ENCODE measurements at places on chromosomes 3 and 15.
A peak's percentile ranks its signal among the peaks of the same experiment; 100 is the strongest.

DNA sequence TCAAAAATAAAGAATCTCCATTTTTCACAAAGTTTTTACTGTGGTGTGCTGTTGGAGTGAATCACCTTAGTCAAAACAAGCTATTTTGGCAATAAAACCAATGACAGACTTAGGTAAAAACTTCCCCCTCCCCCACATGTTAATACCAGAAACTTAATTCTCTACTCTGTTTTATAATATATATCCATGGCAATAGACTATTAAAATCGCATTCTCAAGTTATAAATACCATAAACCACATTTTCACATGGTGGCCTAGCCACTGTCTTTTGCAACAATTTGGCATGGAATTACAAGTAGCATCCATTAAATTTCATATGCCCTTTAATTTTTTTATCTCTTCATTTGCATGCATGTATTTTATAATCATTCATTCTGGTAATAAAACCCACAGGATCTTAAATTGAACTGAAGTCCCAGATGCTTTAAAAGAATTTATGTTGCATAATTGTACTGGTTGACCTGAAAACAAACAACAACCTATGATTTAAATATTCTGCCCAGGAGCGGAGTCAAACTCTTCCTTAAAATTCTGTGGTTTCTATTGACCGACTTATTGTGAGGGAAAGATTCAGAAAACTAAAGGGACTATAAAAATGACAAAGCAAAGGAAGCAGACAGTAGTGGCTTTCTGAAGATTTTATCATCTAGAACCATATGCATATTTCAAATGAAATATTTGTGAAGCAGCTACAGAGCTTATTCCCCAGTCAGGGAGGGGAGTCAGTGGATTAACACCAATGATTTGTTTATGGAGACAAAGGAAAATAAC, 229.0 kb upstream of the TBL1XR1 start:
- no peak for DNase-seq

GRCh38 chr15:101641894-101642293, 10.3 kb downstream of the TM2D3 start:
- DNase-seq: no peak

- DNase-seq: no peak
Observed at GRCh38 chr3:166013073-166013679, 176.0 kb upstream of the BCHE start.

DNA sequence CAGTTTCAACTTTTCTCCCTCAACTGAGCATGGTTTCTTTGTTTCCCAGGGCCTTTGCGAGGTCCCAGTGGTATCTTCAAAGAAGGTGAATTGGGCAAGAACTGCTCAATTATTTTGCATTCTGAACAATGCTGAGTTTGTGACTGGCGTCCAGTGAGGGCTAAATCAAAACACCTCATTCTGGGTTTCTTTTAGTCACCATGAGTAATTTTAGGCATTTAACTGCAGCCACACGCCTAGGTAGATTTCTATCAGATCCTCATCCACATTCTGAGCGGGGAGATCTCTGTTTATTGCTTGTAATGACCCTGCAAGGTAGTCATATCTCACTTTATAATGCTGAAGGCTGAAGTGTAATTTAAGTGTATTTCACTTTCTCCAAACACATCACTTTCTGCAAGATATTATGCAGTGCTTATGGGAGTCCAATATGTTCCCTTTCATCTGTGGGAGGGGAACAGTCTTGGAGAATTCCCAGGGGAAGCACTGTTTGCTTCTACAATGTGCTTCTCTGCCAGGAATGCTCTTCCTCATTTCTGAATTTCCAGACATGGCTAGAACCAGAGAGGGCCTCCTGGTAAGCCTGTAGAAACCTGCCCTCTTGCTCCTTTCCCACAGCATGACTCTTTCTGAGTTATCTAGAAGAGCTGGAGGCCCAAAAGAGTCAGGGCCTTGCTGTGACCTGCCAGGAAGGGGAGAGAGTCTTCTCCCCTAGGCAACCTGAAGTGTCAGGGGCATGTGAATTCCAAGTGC, 91.7 kb downstream of the FRMD4B start:
- peak; percentile 24 for DNase-seq

DNA sequence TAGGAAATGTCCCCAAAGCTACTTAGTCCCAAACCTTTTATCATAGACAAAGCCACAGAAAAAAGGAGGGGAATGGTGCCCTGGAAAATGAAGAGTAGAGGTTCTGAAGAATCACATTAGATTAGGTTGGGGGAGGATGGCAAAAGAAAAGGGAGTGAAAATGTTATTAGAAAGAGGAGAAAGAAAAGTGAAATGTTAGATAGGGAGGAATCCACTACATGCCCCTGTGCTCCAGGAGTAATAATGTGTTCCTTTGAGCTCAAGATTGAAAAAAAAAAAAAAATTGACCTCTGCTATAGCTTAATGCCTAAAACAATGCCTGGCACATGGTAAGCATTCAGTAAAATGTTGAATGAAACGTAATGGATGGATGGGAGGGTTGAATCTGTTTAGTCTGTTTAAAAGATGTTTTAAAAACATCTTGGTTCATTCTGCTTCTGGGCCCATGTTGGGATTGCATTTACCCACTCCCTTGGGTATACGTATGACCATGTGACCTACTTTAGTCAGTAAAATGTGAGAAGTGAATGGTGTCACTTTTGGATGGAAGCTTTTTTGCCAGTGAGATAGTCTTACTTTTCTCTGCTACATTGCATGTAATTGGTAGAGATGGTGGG, 19.0 kb downstream of the MAPK6 start:
- DNase-seq: no peak

DNA sequence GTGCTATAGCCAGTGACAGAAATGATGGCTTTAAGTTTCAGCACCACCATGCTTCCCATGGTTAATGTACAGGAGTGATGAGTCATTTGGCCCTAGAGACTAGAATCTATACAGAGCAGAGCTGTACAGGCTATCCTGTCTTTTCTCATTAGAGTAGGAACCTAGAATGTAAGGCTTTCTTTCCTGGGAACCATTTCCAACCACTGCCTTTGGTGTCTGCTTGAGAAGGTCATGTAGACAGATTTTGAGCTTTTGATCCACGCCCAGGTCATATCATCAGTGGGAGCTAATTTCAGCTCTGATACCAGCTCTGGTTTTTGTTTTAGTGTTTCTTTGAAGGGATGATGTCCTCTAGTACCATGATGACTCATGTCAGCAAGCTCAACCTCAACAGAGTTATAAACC, 543.1 kb downstream of the NTRK3 start:
- DNase-seq: no peak

DNA sequence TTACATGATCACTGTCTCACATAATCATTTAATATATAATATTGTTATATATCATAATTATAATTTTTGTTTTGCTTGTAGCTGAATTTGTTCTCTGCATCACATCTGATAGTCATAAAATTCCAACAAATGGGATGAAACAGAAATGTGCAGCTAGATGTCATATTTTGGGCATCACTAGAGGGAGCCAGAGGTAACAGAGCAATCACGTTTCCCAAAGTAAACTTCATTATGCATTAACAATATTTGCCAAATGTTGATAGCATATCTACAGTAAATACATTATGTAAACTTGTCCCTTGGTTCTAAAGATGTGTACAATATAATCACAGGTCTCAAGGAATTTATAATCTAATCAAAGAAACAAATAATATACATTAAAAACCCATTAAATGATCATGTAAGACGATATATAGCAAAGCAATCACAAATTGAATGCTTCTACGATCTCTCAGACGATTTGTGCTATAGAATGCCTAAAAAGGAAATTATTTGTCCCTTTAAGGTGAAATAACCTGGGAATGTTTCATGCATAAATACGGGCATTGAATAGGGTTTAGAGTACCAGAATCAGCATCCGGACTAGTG, 234.2 kb upstream of the MCTP2 start:
- DNase-seq: no peak

- DNase-seq: no peak
Observed at GRCh38 chr3:128486205-128486628, 6.8 kb downstream of the GATA2 start.

DNA sequence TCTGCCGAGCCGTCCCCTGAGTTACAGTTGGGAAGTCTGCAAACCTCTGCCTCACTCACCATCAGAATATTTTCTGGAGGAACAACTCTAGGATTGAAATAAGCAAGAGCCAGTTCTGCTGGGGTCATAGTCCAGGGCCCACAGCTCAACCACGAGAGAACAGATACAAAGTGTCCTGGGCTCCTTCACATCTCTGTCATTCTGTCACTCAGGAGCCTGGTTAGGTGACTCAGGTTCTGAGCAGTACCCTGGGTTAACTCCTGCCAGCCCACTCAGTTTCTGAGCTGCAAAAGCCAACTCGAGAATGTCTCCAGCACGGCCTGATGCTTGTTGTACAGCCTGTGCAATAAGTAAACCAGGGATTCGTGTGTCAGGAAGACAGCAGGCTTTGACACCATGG, 155.7 kb downstream of the SLCO3A1 start:
- DNase-seq: no peak

DNA sequence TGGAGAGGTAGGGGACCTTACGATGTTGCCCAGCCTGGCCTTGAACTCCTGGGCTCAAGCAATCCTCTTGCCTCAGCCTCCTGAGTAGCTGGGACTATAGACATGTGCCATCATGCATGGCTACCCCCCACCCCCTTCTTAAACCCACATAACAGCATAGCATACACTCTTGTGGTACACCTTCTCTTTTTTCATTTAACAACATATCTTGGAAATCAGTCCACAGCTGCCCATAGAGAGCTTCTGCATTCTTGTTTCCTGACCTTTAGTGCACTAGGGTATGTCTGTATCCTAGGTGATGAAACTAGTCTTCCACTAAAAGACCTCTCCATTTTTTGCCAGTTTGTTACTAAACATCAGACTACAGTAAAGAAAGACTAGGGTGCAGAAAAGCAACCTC, 33.0 kb downstream of the SLC28A1 start:
- no peak for DNase-seq

DNA sequence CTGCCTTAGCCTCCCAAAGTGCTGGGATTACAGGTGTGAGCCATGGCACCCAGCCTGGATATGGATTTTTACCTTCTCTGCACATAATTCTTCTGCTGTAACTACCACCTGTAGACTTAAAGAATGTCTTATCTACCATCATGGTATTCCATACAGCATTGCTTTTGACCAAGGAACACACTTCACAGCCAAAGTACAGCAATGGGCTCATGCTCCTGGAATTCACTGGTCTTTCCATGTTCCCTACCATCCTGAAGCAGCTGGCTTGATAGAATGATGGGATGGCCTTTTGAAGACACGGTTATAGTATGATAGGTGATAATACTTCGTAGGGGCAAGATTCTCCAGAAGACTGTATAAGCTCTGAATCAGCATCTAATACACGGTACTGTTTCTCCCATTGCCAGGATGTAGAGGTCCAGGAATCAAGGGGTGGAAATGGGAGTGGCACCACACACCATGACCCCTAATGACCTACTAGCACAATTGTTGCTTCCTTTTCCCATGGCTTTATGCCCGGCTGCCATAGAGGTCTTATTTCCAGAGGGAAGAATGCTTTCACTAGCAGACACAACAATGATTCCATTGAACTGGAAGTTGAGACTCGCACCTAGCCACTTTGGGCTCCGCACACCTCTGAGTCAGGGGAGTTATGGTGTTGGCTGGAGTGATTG, 60.9 kb upstream of the CDV3 start:
- DNase-seq: no peak

DNA sequence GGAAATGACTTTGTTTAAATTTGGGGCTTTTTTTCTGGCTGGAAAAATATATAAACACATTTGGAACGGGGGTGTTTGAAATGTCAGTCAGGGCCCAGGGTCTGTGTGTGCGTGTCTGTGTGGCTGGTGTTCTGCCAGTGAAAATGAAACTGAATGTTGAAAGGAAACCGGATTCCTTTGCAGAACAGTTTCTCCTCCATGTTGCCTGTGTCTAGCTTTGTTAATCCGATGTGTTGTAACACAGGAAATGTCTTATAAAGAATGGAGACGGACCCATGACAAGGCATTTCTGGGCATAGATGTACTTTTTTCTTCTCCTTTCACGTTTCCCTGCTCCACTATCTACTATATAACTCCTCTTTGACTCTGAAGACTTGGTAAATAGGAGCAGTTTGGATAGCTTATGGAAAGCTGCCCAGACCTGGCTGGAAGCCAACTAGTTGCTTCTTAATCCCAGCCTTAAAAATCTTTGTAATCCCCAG, 2.8 kb downstream of the SQOR start:
- DNase-seq: peak; percentile 41

- no peak for DNase-seq
Observed at GRCh38 chr3:52781741-52782140, 4.3 kb downstream of the ITIH1 start.

DNA sequence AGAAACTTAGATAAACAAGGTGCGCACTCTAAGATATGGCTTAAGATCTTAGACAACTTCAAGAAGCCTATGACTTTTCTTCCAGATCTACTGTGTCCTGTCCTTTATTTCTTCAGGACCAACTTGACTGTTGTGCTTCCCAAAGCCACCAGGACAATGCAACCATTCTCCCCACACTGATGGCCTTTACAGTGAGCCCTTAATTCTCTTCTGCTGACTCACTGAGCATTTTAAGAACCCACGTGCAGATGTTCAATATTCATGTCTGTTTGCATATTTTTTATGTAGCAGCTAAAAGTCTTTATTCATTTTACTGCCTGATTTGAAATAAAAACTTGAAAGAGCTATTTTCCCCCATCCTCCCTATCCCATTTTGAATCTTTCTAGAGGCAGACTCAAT, 103.3 kb upstream of the SLC2A2 start:
- no peak for DNase-seq

DNA sequence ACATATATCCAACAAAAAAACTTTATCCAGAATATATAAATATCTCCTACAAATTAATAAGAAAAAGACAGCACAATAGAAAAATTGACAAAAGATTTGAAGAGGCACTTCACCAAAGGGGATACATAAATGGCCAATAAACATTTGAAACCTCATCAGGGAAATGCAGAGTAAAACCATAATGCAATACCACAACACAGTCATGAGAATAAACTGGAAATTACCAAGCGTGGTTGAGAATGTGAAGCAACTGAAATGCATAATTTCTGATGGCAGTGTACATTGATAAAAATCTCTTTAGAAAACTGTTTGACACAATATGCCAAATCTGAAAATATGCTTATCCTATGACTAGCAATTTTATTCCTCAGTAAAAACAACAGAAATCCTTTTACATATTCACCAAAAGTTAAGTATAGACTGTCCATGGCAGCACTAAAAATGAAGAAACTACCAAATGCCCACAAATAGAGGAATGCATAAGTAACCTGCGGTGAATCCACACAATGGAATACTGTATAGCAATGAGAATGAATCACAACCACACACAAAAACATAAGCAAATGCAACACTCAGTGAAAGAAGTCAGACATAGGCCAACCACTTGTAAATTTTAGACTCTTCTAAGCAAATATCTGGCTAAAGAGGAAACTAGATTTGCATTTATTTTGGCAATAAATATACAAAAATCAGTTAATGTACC, 7.9 kb downstream of the LYZL4 start:
- no peak for DNase-seq

GRCh38 chr3:135801018-135801417, 164.5 kb upstream of the PPP2R3A start:
- no peak for DNase-seq

- no peak for DNase-seq
Observed at GRCh38 chr3:139236336-139236735, 107.5 kb upstream of the MRPS22 start.

- no peak for DNase-seq
Observed at GRCh38 chr3:44678480-44679116, 30.1 kb downstream of the ZNF35 start.

GRCh38 chr3:132730891-132731580, 8.8 kb upstream of the NPHP3 start:
- DNase-seq: peak; percentile 18

Measured in frontal cortex (tissue), 4 donors.